ENCODE measurements at places on chromosomes 2 and 18.

- no peak for DNase-seq
Observed at GRCh38 chr2:66170744-66171330, 264.1 kb upstream of the MEIS1 start.

DNA sequence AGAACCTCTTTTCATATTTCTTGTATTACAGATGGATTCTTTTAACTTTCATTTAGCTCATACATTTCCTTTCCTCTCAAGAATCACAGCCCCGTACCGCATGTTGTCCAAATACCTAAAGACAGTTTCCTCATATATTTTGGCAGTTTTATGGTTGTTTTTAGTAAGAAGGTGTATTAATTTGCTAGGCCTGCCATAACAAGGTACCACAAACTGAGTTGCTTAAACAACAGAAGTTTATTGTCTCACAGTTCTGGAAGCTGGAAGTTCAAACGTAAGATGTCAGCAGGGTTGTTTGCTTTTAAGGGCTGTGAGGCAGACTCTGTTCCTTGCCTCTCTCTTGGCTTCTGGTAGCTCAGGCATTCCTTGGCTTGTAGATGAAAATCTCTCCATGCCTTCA, 343.2 kb upstream of the TNP1 start:
- no peak for DNase-seq

DNA sequence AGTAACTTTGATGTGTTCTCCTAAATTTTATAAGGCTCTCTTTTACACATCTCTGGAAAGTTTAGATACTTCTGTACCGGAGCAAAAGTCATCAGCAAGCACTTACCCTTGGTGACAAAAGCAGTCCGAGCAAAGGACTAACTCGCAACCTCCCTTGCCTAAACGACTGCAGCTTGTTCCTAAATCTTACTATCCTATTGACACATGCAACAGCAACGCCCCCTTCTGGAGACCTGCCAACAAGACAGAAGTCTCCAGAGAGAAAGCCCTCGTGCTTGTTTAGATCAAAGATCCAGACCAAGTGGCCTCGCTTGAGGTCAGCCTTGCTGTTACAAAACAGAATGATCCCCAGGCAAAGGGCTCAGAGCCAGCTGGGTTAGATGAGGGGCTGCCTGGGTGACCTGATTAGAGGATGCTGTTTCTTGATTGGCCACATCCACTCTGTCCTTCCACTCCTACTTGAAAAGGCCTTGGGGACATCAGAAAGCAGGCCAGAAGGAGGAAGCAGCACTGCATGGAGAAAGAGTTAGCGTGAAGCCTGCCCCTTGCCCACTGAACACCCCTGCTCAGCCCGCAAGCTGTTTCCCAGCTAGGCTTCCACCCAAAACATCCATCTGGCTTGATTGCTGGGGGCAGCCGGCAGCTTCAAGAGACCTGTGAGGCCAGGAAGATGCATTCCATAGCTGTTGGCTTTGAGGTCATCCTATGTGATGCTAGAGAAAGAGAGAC, 94.3 kb downstream of the HNRNPLL start:
- DNase-seq = peak; percentile 57

DNA sequence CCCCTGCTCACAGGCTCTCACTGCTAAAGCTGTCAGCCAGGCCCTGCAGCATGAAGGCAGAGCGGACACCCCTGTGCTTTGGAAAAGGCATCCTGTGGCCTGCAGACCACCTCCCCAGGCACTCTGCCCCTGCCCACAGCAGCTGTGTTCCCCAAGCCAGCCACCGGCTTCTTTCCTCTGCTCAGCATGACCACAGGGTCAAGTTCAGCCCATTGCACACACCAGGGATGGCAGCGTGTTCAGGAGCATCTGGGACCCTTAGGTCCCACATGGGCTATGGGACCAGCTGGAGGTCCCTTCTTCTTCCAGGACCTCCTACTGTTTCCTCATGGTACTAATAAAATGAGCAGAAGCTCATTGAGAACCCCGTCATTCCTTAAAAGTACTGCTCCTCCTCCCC, 118.4 kb upstream of the ACAA2 start:
- no peak for DNase-seq

Data from stimulated activated CD4-positive, alpha-beta T cell treated with anti-CD3 and anti-CD28 coated beads, TNF-alpha, amount 100 ng/mL, for 48 hours (primary cell).